ENCODE measurements at places on chromosomes 16 and 17.

GRCh38 chr16:77569406-77569805 is 134.6 kb upstream of the ADAMTS18 start:
- no peak for DNase-seq

- DNase-seq, result no peak
These were observed 41.1 kb downstream of the ZNF750 start for GRCh38 chr17:82798752-82799151.

GRCh38 chr17:28646039-28646754 is 1.2 kb upstream of the BLTP2 start:
- no peak for DNase-seq

GRCh38 chr17:62057696-62058095 is 7.4 kb downstream of the MED13 start:
- no peak for DNase-seq

GRCh38 chr16:57513371-57514102 is 22.8 kb downstream of the CCDC102A start:
- no peak for DNase-seq

GRCh38 chr17:66834919-66835454 is at the start of gene CACNG5:
CACNG5 (plus strand) TSS chr17:66835117; CDS start chr17:66877333, 42,216 bp downstream.
- no peak for DNase-seq

- no peak for DNase-seq
These were observed 289.0 kb upstream of the XYLT1 start for GRCh38 chr16:17759451-17760390.

DNA sequence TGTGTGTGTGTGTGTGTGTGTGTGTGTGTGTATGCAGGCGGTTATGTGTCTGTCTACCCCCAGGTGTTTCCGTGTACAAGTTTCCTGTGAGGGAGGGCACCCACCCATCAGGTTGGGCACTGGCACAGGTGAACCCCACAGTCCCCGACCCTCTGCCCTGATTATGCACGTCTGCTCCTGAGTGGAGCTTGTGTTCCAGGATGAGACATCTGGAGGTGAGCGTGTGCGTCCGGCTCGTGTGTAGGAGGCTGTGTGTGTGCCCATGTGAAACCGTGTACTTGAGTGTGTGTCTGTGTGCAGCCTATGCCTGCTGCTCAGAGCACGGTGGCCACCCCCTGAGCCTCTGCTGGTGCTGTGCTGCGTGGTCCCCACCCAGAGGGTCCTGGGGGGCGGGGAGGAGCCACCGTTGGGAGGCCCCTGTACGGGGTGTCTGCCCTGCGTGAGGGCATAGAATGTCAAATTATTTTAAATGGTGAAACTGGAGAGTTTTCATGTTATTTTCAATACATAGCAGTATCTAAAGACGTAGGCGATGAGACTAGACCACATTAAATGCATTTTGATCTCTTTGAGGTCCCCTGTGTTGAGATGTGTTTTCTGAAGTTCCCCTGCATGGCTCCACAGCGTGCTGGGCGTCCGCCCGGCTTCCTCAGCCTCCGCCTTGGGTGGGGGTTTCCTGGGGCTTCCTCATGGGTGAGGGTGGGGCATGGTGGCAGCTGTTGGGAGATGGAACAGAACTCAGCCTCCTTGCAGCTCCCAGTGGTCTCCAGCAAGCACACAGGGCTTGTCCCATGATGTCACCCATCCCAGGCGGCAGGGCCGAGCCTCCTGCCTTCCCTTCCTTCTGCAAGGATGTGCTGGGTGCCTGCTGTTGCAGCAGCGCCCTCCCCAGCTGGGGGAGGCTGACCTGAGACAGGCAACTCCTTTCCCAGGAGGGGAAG is 43.4 kb downstream of the KCNJ12 start:
- DNase-seq, result peak; percentile 29

DNA sequence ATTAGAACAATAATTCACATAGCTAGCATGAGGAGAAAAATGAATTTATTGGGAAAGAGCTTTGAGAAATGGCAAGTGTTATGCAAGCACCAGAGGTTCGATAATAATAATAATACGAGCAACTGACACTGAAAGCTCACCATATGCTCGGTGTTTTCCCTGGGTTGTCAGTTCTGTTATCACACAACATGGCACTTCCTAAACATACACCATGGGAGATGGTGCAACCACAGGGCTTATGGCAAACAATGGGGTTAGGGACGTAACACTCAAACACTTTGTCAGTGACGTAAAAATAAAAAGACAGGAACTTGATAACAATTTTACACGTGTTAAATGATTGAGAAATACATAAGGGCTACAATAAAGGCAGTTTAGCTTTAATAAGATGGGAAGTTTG is 23.7 kb downstream of the OR1D5 start:
- DNase-seq, result no peak

- DNase-seq, result no peak
These were observed 7.9 kb downstream of the CLUAP1 start for GRCh38 chr16:3508736-3509135.

DNA sequence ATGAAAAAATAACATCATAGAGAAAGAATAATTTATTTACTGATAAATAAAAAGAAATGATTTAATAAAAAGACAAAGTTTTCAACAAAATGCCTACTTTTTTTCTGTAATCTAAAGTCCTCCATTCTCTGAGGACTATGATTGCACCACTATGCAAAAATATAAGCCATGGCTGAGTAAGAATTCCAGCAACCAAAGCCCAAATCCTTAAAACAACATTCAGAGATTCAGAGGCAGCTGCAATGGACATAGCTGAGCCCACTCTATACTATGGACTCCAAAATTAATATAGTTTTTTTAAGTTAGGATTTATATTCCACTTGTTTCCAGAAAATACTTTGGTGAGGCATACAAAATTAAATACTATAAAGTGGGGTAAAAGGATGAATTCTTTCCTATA is 169.5 kb upstream of the C17orf78 start:
- DNase-seq, result no peak

- DNase-seq, result no peak
These were observed 148.4 kb downstream of the PRKCA start for GRCh38 chr17:66450852-66451158.

DNA sequence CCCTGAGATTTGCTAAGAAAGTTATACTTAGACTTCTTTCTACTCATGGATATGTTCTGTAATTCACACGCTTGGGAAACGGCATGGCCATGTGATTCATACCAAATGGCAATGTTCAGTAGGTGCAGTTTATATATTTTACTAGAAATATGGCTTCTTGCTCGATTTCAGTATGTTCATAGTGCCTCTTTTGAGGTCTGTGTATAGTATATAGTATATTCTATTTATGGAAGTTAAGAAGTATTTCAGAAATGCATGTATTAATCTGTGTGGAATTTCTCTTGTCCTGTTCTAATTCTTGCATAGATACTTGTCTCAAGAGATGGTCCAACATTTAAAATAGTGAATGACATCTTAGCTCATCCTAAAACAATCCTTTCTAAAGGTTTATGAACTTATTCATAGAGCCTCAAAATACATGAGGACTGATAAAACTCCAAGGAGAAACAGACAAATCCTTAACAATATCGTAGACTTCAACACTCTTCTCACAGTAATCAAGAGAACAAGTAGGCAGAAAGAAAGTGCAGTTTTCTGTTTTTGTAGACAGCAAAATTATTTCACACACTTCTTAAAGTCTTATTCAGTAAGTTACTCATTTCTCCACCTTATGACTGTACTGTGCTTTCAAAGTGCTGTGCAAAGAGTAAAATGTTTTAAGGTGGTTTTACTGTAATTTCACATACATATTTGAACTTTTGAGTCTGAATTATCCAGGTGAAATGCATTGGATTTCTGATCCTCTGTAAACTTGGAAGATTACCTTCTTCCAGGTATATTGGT is 11.1 kb downstream of the BPTF start:
- DNase-seq, result no peak

DNA sequence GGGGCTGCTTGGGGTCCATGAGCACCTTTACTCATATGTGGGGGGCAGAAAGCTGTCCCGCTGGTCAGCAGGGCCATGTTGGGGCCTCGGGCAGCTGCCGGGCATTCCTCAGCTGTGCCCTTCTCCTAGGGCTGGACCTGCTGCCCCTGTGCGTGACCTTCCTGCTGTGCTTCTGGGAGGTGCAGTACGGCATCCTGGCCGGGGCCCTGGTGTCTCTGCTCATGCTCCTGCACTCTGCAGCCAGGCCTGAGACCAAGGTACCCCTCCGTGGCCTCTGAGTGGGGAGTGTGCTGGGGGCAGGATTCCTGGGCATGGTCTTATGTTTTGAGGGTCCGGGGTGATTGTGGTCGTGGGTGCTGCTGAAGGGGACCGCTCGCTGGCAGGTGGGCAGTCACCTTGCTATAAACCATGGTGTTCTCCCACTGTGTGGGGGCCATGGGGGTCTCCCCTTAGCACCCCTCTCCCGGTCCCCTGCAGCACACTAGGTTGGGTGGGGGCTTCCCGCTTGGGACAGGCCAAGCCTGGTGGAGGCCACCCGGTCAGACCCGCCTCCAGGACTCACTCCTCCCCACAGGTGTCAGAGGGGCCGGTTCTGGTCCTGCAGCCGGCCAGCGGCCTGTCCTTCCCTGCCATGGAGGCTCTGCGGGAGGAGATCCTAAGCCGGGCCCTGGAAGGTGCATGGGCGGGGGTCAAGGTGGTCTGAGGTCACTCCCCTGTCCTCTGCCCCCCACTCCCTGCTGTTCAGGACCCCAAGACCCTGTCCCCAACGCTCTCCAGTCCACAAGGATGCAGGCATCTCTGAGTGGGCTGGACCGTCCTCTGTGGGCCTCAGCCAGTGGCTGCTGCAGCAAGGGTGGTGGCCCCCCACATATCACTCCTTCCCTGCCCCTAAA is 12.4 kb upstream of the RNF213 start:
- DNase-seq, result no peak

GRCh38 chr17:2958706-2959222 is 104.6 kb downstream of the OR1D5 start:
- no peak for DNase-seq

- no peak for DNase-seq
These were observed 99.7 kb downstream of the VPS53 start for GRCh38 chr17:614653-615546.

DNA sequence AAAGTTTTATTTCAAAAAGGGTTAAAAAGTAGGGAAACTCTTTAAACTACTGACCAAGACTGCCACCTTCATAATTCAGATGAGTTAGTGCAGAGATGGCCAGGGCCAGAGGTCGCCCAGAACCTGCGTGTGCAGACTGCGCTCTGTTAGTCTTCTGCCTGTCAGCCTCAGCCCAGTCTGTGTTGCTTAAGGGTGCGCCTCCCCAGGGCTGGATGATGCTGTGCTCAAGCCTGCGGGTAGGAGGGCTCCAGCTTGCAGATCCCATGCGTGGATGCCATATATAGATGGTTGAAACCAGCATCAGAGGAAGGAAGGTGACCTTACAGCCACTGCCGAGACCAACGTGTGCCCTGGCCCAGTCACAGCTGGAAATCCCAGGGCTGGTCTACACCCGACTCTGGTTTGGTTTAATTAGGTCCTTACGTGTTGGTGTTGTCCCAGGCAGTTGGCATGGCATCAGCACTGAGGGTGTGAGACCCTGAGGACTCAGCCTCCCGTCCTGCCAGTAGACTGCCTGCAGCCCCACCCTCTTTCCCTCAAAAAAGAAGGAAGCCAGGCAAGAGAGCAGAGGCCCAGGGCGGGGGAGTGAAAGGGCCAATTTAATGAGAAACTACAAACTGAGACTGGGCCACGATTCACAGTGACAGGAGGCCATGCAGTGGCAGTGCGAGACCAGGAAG is 27.7 kb downstream of the CDIP1 start:
- no peak for DNase-seq

- DNase-seq, result no peak
These were observed 4.0 kb downstream of the PRAC1 start for GRCh38 chr17:48718227-48718760.

GRCh38 chr16:51111759-51112158 is 39.3 kb downstream of the SALL1 start:
- DNase-seq, result no peak

DNA sequence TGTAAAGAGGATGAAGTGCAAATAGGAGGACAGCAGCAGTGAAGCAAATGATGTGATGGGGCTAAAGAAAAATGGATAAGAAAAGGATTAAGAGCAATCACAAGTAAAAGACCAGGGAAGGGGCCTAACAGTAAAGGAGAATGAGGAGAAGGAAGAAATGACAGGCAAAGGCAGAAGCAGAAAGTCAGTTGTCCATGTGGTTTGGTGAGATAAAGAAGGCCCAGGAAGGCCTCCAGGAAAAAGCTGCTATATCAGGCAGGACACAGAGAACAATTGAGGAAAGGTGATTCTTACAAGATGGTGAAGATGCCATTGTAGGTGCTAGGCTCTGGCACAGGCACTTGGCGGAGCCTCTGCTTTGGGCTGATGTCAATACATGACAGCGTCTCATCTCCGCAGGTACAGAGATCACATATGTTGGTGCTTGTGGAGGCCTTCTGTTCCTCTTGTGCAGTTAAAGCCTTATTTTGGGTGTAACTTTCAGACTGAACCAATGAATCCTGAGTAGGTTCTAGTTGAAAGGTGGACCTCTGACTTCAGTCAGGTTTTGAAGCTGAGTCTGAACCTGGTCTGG is 18.1 kb downstream of the RDM1 start:
- no peak for DNase-seq

DNA sequence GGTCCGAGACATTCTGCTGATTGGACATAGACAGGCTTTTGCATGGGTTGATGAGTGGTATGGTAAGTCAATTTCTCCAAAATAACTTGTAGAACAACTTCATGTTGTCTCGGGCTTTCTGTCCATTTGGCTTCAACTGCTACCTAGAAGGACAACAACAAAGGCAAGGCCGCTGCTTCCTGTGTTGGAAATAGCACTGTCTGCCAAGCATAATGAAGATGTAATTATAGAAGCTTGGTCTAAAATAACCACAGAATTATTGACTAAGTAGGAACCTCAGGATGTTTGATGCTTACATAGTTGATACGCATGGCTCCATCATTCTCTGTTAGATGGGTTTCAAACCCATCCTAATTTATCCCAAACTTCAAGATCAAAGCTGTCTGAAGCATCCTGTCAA is 42.3 kb upstream of the NOL11 start:
- no peak for DNase-seq
